T follicular helper cell (primary cell): ENCODE measurements at places on chromosomes 16 and 17.

- no peak for DNase-seq
These were observed 25.4 kb downstream of the CRAMP1 start for GRCh38 chr16:1637526-1637925.

GRCh38 chr17:8366231-8366630 lies 10.3 kb downstream of the KRABD2 start:
- DNase-seq: no peak

GRCh38 chr17:39826334-39826733 lies 37.8 kb downstream of the IKZF3 start:
- DNase-seq: no peak

DNA sequence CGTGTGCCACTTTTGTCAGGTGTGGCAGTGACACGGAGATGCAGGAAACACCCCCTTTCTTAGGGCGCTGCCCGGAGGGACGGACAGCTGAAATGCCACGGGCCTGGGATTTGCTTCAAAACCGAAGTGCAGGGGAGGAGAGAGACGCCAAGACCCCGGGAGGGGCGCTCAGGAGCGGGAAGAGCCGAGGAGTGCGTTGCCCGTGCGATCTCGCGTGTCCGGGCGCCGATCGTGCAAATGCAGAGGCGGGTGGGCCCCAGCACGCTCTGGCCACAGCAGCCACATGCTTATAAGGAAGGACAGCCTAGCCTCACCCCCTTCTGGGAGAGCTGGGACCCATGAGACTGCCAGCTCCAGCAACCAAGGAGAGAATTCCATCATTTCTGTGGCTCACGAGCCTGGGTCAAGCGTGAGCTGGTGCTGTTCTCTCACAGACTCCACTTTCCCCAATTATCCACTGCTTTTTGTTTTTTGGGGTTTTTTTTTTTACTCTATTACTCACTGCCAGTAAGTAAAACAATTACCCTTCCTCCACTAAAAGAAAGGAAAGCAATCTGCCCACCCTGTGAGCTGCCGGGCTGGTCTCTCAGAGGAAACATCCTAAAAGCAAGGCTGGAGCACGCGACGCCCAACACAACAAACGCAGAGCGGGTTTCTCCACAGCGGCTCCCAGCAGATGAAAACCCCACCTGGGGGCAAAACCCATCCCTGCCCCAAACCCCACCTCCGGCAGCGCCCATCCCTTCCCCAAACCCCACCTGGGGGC lies 27.2 kb upstream of the C16orf95 start:
- DNase-seq: no peak

DNA sequence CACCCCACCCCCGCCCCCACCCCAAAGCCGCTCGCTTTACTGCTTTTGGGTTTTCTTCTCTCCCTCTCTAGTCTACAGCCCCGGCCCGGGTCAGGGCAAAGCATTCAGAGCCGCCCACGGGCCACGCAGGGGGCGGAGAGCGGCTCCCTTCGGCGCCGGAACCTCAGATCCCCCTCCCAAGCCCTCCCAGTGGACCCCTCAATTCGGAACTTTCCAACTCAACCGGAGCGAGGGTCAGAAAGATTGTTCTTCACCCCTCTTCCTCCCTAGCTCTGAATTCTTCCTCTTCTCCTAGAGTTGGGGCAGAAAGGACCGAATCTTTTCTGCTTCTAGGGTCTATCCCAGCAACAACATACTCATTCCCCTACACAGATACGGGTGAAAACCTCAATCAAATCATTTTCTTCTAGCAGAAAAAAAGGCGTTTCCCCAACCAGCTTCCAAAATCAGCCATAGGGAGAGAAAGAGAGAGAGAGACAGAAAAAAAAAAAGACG lies 1.0 kb downstream of the HOXB2 start:
- DNase-seq: no peak

DNA sequence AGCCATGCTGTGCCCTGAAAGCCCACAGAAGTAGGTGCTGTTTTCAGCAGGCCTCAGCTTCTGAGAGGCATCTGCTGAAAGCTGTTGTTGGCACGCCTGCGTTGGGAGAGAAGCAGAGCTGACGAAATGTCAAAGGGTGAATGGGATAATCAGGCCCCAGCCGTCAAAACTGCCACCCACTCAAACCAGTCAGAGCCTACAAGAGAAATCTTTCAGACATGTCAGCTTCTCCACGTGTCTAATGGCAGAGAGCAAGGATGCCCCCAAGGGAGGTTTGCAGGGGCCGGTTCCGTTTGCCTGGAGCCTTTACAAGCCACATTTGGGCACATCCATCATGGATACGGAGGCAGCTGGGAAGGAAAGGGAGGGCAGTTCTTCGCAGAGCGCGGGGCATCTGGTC lies 568.2 kb upstream of the EEF2KMT start:
- no peak for DNase-seq

DNA sequence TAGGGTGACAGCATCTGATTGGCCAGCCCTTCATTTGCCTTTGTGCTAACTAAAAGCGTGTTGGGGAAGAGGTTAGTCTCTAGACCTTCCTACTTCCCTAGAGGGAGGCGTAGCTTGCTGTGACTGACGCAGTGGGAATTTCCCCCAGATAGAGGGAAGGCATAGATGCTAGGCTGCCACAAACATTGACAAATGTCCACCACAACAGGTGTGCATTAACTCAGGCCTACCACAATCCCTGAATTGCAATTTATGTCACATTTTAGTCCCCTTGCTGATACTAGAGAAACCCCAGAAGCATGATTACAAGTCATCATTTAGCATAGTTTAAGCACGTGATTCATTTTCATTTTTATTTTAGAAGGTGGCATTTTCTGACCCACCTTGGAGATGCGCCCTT lies 76.3 kb upstream of the WSB1 start:
- no peak for DNase-seq

GRCh38 chr17:36104701-36105181 lies 1.1 kb downstream of the CCL4 start:
- DNase-seq: no peak

DNA sequence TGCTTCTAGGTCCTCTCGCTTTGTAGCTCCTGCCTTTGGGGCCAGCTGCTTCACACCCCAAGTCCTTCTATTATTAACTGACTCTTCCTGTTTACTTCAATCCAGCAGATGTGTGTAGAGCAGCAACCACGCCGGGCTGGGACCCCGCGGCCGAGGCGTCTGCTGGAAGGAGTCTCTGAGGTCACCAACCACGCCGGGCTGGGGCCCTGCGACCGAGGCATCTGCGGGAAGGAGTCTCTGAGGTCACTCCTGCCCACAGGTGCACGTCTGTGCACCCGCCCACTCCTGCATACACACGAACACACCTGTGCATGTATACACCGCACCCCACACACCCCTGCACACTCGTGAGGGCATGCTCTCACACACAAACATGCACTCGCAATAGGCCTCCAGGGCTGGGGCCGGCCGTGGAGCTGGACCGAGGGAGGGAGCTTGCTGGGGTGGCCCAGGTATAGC lies 7.8 kb upstream of the TEX19 start:
- DNase-seq: no peak

DNA sequence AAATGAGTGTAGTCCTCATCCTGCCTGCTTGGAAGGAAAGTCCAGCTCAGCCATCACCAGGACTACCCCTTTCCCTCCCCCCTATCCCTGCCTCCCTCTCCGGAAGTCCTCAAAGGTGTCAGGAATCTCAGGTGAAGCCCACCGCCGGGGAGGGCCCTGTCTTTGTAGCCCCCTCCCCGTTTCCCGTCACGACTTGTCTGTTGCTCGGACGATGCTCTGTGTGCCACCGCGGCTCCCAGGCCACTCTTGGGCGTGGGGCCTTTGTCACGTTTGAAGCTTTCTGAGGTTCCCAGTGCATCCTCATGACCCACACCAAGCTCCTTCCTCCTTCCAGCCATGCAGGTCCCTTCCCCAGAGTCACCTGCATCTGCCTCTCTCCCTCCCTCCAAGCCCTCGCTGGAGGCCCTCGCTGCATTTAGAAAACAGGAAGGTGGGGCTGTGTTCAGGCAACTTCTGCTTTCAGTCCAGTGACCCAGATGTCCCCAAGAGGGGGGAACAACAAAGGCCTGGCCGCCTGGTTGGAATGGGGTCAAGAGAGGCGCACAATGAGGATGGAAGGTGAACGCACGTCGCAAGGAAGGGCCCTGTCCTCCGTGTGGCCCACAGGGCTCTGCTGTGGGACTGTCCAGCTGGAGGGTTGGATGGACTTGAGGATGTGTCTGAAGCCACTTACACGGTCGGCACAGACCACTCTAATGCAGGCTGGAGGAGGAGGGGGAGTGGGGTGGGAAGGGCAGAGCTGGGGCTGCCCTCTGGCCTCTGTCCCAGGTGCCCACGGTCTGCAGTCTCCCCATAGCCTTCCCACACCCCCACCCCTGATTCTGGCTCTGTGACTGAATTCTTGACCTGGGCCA lies 59.9 kb downstream of the OR1D5 start:
- DNase-seq: no peak

DNA sequence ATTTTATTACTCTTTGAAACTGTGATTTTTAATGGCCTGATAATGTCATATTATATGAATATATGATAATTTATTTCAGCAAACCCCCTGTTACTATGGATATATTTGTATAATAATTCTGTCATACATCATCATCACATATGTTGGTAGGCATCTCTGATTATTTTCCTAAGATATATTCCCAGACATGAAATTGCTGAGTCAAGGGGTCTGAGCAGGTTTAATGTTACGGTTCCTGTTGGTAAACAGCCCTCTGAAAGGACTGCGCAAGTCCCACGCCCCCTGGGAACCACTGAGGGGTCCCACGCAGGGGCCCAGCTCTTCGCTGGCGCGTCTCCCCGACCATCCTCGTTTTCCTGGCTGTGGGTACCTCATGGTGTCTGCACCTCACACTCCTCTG lies 24.2 kb downstream of the SLC13A5 start:
- no peak for DNase-seq

GRCh38 chr17:37043201-37043600 lies 94.4 kb downstream of the AATF start:
- no peak for DNase-seq

- DNase-seq: no peak
These were observed 1.3 kb downstream of the C17orf58 start for GRCh38 chr17:67994817-67995569.

GRCh38 chr16:85180827-85181738 lies 68.8 kb upstream of the CIBAR2 start:
- DNase-seq: no peak

DNA sequence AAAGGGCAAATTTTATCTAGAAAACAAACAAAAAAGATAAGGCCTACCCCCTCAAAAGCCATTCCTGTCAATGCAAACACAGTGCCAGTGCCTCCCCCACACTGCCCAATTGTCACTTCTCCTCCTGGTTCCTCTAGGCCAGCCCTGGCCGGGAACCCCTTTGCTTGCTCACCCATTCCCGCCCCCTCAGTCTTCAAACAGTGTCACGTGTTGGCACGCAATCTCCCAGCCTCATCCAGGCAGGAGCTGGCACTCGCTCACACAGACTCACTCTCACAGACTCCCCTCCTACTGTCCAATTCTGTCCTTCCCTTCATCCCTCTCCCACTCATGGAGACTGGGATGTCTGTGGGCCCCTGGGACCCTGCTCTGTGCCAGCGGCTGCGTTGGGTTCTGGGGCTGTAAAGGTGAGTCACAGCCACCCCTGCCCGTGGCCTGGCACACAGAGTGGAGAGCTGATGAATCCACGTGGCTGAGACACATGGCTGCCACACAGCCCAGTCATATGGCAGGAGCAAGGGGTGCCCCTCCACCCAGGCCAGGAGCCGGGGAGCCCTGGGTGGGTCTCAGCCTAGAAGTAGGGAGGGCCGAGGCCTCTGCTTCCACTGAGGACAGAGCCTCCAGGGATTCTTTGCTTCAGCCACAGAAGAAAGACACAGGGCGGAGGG lies 54.8 kb downstream of the VAC14 start:
- DNase-seq: no peak

DNA sequence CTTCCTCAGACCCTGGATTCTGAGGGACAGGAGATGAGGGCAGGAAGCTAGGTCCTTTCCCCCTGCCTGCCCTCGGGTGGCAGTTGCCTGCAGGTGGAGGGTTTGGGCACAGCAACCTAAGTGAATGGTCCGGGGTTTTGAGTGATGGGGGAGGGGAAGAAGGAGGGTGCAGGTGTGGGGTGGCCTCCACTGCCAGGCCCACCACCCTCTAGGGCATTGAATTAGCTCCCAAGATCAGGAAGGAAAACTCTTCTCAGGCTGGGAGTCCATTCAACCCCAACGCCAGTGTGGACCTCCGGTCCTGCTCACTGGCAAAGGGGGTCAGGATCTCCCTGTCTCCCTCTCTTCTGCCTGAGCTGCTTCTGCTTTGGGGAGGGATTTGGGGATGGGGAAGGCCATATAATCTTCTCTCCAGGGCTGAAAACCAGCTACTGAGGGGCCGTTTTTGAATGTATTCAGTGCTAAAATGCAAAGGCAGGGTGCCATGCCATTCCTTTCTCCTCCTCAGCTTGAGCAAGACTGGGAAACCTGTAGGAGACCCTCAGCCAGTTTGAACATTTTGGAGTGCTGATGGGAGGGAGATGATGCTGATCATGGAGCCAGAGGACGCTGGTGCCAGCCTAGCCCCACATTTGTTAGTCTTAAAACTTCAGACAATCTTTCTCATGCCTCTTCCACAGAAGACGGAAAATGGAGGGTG lies 18.8 kb downstream of the GRB7 start:
- no peak for DNase-seq
